Hepatocyte (in vitro differentiated cells): ENCODE measurements at places on chromosomes 5 and 9.

DNA sequence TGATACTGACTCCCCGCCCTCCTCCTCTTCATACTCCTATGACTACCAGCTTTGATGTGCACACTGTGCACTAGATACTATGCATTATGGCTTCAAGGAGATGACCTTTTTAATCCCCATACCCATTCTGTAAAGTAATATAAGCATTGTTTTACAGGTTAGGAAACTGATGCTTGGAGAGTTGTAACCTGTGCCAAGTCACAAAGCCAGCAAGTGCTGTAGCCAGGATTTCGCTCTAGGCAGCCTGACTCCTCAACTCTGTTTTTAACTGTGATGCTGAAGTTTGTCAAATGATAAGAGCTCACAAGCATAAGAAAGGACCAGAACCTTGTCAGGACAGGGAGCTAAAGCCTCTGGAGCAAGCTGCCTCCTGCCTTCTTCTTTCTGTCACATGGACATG, 461.3 kb downstream of the TMEM232 start:
- no peak for DNase-seq

DNA sequence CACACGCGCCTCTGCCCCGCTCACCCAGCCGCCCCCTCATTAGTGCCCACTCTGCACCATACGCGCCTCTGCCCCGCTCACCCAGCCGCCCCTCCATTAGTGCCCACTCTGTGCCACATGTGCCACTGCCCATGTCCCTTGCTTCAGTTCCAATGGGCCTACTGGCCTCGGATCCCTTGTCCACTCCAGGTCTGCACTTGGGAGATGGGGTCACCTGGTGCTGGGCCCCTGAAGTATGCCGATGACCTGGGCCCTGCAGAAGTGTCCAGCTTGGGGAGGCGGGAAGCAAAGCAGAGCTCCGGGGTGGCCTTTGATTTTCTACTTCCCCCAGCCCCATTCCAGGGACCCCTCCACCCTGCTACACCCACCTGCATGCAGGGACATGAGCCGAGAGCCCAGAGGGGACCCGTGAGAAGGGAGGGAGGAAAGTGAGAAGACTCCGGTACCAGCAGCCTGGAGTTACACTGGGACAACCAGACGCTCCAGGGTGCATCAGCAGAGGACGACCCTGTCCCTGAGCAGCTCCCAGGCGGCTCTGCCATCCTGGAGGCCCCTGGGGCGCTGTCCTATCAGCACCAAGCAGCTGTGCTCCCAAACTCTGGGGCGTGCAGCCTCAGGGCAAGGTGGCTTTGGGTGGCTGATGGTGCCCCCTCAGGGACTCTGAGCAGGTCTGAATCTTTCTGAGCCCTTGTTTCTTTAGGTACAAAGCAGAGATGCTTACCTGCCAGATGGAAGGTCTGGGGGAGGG, 140.8 kb downstream of the RXRA start:
- DNase-seq: no peak

DNA sequence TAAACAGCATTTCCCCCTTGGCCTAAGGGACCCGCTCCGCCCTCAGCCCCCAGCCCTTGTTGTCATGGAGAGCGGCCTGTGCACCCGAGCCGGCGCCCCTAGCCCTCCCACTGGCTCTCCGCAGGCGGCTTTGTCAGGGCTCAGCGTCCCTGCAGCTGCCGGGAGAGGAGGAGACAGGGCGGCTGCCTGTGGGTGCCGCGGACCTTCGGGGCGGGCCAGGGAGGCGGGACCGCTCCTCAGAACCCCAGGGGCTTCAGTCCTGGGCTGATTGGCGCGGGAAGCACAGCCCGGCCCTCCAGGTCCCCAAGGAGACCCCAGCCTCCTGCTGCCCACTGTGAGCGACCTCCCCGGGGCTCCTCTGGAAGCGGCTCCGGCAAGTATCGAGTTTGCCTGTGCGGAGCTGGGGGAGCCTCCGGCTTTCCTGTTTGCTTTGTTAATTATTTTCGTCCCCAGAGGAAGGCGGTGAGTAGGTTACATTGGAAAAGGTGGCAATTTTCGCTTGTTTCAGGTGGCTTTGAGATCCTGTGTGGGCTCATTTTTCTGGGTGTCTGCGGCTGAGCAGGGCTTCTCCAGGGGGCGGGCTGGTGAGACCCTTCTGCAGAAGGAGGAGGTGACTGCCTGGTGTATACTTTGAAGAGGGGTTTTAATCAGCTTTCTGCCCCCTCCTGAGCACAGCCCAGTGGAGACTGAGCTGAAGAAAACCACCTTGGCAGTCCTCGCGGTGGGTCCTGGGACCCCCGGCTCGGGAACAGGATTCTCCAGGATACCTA, at the start of gene FGD3:
Gene FGD3 (plus strand): TSS at position 256 of the 770 bp plus-strand sequence. CDS start 28,734 bp downstream, outside the sequence.
- DNase-seq: peak; percentile 68

- no peak for DNase-seq
These were observed 6.8 kb downstream of the AMBP start for GRCh38 chr9:114071197-114071795.

DNA sequence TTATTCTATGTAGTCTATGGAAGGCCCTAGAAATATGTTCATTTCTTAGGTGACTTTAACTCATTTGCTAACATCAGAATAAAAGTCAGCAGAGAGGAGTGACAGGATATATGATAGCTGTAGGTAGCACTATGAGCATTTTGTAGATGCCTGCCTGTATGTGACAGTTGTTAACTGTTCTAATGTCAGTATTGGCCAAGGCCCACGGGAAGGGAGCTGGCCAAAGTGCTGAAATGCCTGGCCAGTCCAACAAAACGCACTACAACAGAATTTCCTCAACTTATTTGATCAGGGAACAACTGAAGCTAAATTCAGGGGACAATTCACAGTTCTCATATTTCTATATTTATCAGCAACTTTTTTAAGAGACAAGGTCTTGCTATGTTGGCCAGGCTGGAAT, 20.8 kb downstream of the SV2C start:
- peak; percentile 73 for DNase-seq

GRCh38 chr5:92041206-92041605, 658.1 kb upstream of the ARRDC3 start:
- DNase-seq: no peak

- peak; percentile 44 for DNase-seq
These were observed 1264.5 kb upstream of the ACO1 start for GRCh38 chr9:31119890-31120454.

DNA sequence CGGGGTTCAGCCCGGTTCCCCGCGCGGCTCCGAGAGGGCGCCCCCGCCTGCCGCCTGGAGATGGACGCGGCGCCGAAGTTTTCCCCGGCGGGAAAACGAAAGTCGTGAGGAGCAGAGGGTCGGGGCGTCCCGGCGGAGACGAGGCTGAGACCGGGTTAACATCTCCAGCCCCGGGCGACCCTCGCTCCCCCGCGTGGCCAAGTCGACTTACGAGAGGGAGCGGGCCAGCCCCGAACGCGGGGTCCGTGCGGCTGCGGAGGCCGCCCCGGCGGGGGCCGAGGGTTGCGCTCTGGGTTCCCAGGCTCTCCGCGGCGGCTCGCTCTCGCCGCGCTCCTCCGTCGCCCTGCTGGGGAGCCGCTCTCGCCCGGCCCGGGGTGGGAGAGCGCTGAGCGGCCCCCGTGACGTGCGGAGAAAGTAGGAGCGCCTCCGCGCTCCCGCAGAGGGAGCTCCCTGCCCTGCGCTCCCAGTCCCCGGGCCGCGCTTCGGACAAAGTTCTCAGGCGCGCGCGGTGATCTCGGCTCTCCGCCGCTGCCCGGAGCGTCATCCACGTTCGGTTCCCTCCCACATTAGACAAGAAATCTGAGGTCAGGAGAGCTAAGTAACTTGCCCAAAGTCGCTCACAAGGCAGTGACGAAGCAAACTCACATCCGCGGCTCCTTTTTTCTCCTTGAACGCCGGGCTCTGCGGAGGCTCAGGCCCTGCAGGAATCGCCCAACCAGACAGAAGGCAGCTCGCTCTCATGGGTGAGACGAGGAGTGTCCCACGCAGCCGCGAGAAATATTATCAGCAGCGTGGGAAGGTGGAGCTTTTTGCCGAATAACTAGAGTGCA, 1.2 kb upstream of the GCNT4 start:
- peak; percentile 88 for DNase-seq
